ENCODE measurements at places on chromosomes 16 and 17. TPM values are rescaled to one million over a fixed set of nuclear protein-coding genes. Genes with fewer than 3 reads are reported as not detected.

- DNase-seq: no peak
Measured at GRCh38 chr17:49294122-49294521, 63.5 kb upstream of the PHOSPHO1 start.

- no peak for DNase-seq
Measured at GRCh38 chr17:52754838-52755237, 596.3 kb upstream of the CA10 start.

The NLRC5 gene
- 114 TPM for total RNA-seq

DNA sequence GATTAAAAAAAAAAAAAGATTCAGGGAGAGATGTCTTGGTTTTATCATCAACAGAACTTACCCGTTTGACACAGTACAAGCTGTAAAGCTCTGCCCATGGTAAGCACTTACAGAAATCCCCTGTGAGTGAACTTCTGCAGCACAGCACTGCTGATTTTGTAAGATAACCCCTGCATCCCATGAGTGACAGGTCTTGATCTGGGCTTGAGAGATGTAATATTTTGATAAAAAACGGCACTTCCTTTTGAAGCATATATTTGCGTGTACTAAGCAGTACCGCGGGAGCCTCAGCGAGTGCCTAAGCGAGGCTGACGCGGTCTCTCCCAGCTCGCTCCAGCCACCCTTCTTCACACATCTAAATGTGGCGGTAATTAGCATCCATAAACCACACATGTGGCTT lies 50.5 kb downstream of the IKZF3 start:
- no peak for DNase-seq

GRCh38 chr17:27649929-27650328 lies 18.9 kb downstream of the LGALS9 start:
- DNase-seq: no peak

DNA sequence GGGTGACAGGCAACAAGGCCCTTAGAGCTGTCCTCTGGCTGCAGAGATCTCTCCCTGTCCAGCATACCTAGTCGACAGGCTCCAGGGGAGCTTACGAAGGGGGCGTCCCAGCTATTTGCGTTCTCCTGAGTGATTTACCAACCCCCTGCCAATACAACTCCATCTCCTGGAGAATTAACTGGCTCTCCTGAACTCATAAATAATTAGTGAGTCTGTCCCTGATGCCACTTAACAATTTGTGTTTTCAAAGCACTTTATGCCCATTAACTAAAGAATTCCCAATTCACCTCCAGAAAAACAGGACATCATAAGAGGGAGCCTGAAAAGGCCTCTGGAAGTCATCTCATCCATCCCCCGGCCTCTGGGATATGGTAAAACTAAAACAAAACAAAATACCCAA lies 26.7 kb downstream of the SDK2 start:
- no peak for DNase-seq

DNA sequence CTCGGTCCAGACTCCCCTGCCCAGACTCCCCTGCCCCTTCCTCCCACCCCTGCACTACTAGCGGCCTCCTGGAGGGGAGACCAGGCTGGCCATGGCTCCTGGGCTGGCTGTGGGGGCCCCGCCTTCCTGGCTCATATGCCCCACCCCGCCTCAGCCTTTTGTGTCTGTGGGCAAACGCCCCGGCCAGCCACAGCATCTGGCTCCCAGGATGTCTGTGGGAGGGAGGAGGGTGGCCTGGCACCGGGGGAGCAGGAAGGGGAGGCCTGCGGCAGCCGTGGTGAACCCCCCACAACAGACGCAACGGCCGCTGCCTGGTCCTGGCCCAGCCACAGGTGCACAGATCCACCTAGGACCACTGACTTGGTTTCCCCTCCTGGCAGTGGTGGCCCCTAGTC lies 32.9 kb downstream of the BAHCC1 start:
- DNase-seq: no peak

GRCh38 chr17:63530557-63531021 lies 7.4 kb downstream of the KCNH6 start:
- DNase-seq: no peak

The KRTAP2-3 gene
- not detected for total RNA-seq

GRCh38 chr16:77273-77806 lies 685 bp upstream of the MPG start:
- no peak for DNase-seq

DNA sequence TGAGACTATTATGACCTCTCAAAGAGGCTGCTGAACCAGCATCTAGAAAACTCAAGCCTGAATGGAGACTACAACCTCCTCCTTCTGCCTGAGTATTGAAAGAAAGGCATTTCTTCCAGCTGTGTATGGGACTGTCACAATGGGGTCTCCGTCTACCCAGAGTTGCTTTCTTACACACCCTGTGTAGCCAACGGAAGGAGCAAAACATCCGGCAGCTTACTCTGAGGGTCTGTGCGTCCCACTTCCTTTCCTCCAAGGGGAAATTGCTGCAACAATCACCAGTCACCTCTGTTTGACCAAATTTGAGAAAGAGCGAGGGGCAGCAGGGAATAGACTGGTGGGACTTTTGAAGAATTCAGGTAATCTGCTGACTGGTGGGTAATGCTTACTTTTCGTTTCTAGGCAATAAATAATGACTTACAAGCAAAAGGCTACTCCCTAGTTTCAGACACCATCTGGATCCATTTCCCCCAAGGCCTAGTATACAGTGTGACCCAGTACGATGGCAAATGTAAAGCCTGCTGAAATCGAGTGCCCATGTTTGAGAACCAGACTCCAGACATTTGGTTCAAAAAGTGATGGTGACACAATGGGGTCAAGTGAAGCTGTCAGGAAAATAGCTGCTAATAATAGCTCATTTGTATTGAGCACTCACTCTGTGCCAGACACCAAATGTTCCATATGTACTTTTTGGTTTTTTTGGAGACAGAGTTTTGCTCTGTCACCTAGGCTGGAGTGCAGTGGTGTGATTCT lies 81.7 kb downstream of the YPEL2 start:
- no peak for DNase-seq

DNA sequence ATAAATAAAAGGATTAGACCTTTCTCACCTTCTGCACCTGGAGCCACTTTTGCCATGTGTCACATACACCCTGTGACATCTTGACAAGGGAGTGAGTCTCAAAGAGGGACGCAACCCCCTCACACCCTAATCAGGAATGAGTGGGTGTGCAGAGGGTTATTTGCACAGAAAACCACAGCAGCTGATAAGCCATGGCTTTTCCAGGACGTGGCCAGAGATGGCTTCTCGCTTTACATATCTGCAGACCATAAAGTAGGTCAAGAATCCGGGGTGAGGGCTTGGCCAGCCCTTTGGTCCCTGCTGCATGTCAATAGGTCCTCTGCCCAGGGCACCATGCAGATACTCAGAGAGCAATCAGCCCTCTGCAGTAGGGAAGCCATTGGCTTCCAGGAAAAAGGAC lies 2.4 kb upstream of the CD300LF start:
- no peak for DNase-seq

DNA sequence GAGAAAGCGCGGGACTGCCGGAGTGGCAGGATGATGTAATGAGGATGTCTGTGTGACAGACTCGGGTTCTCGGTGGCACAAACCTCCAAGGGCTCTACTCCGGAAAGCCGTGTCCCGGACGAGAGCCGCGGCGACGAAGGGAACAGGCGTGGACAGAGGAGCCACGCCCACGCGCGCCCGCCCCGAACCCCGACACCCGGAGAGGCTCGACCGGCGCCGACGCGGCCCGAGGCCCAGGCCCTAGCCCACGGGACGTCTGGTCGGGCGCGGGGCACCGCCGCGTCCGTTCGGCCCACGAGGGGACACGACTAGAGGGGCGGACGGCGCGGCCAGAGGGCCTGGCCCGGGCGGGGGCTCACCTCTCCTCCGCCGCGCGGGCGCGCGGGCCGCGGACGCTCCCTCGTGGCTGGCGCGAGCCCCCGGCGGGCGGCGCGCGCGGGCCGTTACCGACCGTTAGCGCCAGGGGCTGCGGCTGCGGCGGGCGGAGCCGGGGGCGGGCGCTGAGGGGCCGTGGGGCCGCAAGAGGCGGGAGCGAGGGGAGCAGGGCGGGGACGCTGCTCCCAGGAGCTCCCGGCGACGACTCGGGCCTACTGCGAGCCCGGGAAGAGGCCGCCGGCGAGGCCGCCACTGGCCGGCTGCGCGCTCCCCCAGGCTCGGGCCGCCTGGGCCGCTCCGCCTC lies 2.1 kb upstream of the IRX5 start:
- DNase-seq: no peak

DNA sequence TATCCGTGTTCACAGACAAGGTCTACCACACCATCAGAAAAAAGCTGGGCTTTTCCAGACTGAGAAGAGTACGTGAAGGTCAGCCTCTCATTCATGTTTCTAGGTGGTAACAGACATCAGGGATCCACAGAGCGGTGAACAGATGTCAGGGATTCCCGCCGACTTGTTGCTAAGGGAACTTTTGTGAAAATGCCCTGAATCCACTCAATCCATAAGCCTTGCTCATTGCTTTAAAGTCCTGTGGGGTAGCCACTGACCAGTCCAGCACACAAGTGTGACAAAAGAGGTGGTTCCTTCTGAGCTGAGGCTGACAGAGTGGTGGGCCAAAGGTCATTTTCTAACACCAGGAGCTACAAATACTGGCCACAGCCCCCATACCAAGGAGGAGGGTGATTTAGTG lies 5.9 kb downstream of the GAS7 start:
- no peak for DNase-seq

GRCh38 chr17:79224903-79225302 lies 150.3 kb downstream of the ENGASE start:
- no peak for DNase-seq

The NOMO2 gene
- 58.4 TPM for total RNA-seq

DNA sequence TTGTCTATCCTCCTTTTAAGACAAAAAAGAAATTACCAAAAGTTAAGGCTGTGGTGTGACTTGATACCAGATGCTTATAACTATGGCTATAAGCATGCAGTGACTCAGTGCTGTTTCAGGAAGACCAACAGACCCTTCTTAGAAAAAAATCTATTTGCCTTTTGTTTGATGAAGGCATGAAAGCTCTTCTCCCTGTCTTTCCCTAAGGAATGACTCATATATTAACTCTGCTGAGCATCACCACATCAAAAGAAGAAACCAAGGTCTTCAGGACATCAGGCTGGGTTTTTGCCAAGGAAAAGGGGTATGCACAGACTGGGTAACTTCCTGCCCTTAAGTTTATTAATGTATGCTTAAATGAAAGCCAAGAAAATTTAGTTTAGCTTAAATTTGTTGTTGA lies 47.1 kb downstream of the VMP1 start:
- DNase-seq: no peak

- no peak for DNase-seq
Measured at GRCh38 chr16:22888791-22889190, 74.8 kb downstream of the HS3ST2 start.

DNA sequence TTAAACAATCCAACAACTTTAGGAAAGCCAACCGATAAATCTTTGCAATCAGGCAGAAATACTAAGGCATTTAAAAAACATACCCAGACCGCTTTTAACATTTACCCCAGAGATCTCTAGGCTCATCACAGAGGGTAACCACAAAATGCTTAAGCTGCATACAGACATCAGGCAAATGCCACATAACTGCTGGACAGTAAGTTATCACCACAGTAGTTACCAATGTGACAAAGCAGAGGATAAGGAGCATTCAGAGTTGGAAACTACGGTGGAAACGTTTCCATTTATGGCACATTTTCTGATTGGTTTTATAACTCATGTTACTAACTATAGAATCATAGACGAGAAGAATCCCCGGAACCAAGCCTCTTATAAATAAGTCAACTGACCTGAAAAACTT lies 77.5 kb downstream of the KANSL1 start:
- no peak for DNase-seq

- DNase-seq: no peak
Measured at GRCh38 chr16:72910875-72911274, 137.1 kb downstream of the ZFHX3 start.

The ZNF598 gene
- total RNA-seq: 51.8 TPM

The BAIAP3 gene
- total RNA-seq: 4.2 TPM

DNA sequence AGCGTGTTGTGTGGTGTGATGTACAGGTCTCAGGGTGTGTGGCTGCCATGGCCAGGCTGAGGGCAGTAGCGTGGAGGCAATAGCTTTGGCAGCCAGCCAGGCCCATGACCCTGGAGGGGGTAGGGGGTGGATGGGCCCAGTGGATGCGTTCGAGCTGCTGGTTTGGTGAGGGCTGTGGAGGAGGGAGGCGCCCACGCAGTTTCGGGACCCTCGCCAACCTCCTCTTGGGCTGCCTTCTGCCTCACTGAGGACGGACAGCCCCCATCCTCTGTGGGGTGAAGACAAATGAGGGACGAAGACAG lies 238.6 kb upstream of the GSE1 start:
- DNase-seq: no peak

- no peak for DNase-seq
Measured at GRCh38 chr16:20799599-20799998, 6.7 kb downstream of the ERI2 start.

- no peak for DNase-seq
Measured at GRCh38 chr17:2847381-2848333, 51.4 kb downstream of the RAP1GAP2 start.

DNA sequence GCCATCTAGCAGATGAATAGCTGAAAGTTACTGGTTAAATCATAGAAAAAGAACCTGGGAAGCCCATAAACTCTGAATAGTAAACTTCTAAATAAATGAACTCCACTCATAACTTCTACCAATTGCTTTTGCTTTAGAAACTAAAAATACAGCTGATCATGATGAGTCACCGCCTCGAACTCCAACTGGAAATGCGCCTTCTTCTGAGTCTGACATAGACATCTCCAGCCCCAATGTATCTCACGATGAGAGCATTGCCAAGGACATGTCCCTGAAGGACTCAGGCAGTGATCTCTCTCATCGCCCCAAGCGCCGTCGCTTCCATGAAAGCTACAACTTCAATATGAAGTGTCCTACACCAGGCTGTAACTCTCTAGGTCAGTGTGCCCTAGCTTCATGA lies 9.7 kb downstream of the KAT7 start:
- no peak for DNase-seq

DNA sequence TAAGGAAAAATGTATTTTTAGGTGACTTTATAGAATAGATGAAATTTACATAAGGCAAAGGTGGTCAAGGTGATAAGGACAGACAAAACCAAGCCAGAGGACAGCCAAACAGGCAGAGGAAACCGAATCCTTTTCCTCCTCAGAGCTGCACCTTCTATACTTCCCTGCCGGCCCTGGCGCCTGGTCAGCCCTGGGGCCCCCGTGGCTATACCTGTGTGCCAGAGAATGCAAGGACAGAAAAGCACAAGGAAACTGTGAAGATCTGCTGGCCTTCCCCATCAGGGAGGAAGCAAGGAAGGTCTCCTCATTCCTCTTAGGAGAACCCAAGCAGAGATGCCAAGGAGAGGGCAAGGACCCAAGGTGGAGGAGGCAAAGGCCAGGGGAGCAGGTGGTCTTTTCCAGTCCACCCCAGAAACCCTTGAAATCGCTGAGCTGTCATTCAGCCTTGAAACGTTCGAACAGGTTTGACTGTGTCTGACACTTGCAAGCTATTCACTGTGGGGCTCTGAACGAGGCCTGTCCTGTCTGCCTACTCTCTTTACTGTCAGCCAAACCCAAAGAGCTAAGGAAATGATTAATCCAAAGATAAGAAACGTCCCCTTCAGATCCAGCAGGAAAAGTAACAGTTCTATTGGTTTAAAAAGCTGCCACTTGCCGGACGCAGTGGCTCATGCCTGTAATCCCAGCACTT lies 114.4 kb downstream of the XYLT1 start:
- DNase-seq: no peak
